ENCODE measurements at places on chromosomes 6 and 20.

DNA sequence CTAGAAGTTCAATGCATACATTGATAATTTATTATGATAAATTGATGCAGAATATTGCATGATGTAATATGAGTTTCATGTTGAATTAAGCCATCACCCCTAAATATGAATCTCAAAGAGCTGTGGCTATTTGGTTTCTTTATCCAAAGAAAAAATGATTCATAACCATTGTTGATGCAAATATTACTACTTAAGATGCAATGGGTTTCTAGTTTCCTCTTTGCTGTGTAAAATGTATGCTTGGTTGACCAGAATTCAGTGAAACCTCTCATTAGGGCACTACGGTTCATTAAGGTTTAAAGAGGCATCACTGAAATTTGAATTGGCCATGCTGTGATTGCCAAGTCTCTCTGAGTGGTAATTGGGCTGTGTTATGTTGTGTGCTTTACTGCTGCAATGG, 492.5 kb upstream of the FLRT3 start:
- no peak for DNase-seq

GRCh38 chr6:116328528-116328903, 42.2 kb upstream of the DSE start:
- DNase-seq, result no peak

DNA sequence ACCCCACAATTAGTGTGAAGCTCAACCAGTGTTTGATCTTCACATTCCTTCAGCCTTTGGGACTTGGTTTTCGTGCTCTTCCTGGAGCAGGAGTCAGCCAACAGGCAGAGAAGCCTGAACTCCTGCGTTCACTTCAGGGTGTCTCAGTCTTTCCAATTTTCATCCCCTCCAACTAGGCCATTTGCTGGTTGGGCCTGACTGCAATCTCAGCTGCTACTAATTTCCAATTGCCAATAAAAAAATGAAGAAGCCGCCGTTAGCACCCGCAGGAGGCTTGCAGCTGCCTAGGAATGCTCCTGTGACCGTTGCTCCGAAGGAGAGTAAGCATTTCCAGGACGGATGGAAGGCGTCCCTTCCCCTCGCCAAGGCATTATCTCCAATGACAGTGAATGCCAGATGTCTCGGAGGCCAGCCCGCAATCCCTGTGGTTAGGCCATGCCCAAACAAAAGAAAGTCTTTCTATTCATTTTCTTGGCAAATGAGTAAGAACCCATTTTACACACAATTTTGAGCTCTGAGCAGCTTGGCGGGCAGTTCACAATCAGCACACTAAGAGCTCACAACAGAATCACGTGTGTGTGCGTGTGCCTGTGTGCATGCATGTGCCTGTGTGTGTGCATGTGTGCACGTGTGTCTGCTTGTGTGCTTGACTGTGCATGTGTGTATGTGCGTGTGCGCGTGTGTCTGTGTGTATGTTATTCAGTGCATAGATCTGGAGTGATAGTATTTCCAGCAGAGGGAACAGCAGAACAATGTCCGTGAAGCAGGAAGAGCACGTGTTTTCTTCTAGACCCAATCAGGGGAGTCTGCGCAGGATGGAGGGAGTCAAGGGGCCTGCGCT, 301.2 kb downstream of the SMOC2 start:
- DNase-seq, result no peak

DNA sequence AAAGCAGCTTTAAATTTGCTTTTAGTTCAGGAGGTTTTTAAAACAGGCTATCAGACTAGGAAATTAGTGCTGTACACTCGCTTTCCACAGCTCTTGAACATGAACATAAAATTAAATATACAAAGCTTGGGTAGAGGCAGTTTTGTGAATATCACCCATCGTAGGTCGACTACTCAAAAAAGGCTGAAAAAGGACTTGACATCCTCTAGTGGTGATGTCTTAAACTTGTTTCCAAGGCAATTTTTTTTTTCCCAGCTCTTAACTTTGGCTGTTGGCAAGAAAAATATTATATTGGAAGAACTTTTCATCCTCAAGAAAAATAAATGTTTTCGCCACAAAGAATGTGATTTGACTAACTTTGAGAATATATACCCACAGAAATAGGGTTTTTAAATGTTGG, 2.9 kb downstream of the MAP7 start:
- no peak for DNase-seq

- DNase-seq, result no peak
Observed at GRCh38 chr6:10847684-10848083, 9.3 kb upstream of the MAK start.

- no peak for DNase-seq
Observed at GRCh38 chr6:167236239-167236571, 54.9 kb upstream of the UNC93A start.

DNA sequence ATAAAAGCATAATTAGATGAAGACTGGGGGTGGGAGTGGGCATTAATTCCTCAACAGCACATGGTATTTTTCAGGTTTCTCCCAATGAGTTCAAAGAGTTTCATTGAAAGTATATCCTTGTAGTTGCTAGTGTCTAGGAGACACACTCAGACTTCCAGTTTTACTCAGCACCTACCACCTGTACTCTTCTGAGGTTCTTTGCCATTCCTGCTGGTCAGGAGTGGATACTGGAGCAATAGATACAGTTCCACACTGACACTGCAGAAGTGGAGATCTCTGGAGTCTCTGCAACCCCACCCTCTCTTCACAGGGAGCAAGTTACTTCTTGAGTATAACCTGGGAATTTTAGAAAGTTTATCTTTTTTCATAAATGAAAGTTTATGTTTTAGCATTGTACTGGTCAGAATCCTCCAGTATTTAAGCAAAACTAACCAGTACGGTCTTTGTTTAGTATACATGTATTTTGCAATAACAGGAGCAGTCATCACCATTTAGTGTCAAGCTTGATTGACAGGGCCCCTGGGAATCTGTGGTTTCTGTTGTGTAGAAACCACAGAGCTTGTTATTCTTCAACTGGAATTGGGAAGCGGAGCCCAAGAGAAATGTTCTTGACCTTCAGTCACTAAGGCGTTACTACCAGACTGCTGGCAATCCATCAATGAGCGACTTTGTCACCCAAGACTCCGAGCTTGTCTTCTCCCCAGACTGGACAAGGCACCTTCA, 148.1 kb downstream of the ZDHHC14 start:
- no peak for DNase-seq

- DNase-seq, result no peak
Observed at GRCh38 chr20:16212790-16213189, 360.5 kb downstream of the KIF16B start.

- no peak for DNase-seq
Observed at GRCh38 chr6:6884193-6884627, 223.6 kb upstream of the RREB1 start.

DNA sequence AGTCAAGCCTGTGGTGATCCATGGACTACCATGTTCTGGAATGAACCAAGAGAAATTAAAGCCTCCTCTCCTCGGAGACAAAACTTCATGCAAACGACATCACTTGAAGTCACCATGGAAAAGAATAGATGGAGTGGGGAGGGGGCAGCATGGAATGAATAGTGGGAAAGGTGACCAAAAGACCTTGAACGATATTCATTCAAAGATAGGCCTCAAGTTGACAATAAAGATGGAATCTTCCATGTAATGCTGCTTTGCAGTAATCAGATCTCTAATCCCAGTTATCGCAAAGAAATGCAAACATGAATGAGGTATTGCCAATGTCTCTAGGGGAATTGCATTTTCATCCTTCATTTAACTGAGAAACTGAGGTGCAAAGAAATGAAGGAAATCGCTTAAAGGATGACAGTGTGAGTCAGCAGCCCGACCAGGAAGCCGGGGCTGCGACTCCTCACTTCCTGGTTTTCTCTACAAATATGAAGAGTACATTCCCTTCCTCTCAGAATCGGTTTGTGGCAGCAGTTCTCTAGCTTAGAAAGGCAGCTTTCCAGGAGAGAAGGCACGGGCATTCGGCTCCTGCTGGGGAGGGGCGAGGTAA, 65.6 kb upstream of the RREB1 start:
- DNase-seq, result no peak

GRCh38 chr20:49166534-49167449, 21.3 kb downstream of the STAU1 start:
- no peak for DNase-seq

DNA sequence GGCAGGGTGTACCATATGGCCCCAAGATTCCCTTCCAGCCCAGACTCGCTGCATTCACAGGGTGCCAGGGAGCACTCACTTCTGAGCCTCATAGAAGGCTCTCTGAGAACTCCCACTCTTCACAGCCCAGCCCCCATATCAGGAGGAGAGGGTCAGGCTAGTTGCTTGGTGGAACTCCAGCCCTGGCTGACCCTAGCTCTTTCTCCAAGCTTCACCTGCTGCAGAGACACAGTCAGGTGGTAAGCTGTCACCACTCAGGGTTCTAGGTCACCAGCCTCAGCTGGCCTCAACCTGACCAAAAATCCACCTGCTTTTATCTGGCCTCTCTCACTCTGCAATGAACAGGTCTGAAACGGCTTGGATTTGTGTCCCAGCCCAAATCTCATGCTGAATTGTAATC, 162.7 kb upstream of the MLN start:
- DNase-seq, result no peak

GRCh38 chr6:7198833-7199800, 91.4 kb downstream of the RREB1 start:
- no peak for DNase-seq

GRCh38 chr6:118768441-118768840, 117.0 kb upstream of the CEP85L start:
- DNase-seq, result no peak

GRCh38 chr6:31577579-31577966, 2.2 kb downstream of the TNF start:
- DNase-seq, result no peak

All from stimulated activated CD8-positive, alpha-beta memory T cell treated with anti-CD3 and anti-CD28 coated beads, Interleukin-2, amount 100 ng/mL, for 48 hours (primary cell).